GM23248 (cell line): ENCODE measurements at places on chromosomes 2 and 18.

GRCh38 chr2:237625216-237625705, 2.1 kb upstream of the LRRFIP1 start:
- no peak for DNase-seq

DNA sequence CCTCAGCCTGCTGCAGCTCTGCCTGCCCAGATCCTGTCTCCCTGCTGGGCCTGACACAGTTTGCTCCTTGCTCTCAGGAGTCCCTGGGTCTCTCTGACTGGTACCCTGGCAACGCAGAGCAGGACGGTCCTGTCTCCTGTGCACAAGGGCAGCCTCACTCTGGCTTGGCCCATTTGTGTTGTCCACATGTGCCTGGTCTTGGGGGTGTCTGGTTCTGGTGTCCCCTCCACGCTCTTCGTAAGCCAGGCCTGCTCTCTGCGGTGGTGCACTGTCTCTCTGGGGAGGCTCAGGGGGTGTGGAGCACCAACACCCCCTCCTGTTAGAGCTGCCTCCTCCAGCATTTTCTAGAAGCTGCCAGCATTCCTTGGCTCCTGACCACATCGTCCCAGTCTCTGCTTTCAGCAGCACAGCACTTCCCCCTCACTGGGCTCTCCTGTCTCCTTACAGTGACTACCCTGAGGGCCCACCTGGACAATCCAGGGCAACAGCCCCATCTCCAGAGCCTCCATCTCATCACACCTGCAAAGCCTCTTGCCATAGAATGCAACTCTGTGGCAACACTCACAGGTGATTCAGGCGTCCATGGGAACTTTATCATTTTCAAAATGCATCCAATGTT, 235.6 kb upstream of the HS6ST1 start:
- DNase-seq: no peak

- DNase-seq: peak; percentile 99
Observed at GRCh38 chr18:76459687-76460350, 35.2 kb downstream of the ZNF516 start.

- peak; percentile 63 for DNase-seq
Observed at GRCh38 chr2:237603718-237604362, 13.3 kb upstream of the RAB17 start.

- DNase-seq: no peak
Observed at GRCh38 chr2:10144771-10145518, 22.4 kb downstream of the RRM2 start.

GRCh38 chr2:158776231-158776630, 18.9 kb upstream of the DAPL1 start:
- no peak for DNase-seq

- peak; percentile 81 for DNase-seq
Observed at GRCh38 chr2:88671786-88672427, 19.6 kb upstream of the RPIA start.

DNA sequence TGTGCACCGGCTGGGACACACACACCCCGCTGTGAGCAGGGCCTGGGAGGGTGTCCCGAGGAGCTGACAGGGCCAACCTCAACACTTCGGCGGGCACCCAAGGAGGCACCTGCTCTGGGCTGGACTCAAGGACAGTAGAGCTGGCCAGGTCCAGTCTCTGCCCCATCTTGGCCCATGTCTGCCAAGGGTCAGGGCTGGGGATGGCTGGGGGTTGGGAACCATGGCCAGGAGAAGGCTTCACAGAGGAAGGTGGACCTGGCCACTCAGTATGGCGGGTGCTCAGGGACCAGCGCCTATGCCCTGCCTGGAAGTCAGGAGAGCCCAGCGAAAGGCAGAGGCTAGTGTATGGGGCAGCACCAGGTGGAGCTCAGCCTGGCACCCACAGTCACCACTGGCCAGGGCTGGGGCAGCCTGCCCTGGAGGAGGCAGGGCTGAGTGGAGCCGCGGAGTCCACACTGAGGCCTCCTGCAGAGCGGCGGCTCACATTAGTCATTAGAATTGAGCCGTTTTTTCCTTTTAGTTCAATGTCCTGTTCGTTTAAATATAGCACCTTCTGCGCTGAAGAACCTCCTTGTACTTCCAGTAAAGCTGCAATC, 4.2 kb downstream of the ERFE start:
- DNase-seq: peak; percentile 63

DNA sequence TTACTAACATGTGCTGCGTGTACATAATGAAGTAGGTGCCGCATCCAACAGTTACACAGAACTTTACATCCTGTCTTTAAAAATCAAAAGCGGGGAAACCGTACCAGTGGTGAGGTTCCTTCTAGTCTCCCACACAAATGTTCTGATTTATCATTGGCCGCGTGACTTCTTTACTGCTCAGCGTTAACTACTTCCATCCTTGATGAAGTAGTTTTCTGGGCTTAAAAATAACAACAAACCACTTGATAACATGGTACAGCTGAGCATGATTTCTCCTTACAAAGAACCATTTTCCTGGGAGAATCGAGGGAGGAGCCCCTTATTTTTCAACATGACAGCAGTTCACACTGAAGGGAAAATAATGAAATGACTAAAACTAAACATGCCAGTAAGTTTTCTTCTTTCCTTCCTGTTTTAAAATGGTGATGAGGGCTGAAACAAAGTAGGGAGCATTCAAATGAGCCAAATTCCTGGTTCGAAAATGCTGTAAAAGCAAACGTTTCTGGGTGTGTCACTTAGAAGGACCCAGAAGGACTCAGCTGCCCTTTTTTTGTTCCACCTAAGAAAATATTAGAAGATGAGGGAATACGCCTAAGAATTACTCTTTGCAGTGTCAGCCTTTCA, 9.9 kb downstream of the EMILIN2 start:
- DNase-seq: peak; percentile 54

DNA sequence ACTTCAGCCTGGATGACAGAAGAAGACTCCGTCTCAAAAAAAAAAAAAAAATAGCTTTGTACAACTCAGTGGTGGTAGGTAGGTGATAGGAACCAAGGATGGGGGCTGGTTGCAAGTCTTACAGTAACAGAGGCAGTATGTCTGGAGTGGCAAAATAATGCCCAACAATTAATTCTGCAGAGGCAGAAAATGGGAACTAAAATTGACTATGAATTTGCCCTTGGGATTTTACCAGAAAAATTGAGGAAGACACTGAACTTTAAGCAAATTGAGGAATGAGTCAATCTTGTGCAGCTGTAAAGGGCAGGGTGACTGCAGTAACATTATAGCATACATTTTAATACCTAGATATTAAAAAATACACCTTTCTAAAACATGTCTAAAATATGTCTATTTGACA, 292.1 kb upstream of the FBXO11 start:
- no peak for DNase-seq

DNA sequence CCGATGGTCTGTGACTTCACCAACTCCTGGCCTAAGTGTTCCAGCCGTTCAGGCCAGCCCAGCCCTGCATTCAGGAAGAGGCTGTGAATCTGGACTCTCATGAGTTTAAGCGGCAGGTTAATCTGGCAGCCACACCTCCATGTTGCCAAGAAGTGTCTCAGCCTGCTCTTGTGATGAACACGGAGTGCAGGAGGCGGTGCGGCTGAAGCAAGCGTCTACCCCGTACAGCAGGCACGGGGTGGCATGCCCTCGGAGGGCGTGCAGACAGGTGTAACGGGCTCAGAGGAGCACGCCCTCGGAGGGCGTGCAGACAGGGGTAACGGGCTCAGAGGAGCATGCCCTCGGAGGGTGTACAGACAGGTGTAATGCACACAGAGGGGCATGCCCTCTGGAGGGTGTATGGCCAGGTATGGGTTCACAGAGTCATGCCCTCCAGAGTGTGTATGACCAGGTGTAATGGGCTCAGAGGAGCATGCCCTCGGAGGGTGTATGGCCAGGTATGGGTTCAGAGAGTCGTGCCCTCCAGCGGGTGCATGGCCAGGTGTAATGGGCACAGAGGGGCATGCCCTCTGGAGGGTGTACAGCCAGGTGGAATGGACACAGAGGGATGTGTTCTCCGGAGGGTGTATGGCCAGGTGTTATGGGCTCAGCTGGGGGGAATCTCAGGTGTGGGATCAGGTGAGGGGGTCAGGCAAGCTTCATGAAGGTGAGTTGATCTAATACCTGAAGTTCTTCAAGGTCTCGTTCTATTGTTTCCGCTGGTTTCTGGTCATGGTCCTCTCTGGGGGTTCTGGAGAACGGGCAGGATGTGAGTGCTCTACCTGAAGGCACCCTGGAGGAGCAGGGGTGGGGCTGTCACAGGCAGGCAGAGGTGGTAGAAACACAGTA, 22.6 kb downstream of the CROCC2 start:
- DNase-seq: no peak

DNA sequence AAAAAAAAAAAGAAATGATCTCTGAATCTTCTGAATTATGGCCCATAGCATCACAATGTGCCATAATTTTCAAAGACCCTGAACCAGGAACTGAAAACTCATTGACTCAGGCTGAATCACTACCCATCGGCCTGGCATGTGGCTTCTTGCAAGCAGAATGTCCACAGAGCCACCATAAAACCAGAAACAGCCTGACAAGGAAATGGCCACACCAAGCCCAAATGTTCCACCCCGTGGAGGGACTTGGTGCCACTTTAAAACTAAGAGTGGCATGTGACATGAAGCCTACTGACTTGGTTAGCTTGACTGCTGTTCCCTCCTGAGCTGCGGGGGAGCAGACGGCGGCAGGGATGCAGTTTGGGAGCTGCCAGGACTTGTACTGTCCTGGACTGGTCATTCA, 71.2 kb upstream of the RBM44 start:
- peak; percentile 66 for DNase-seq

- no peak for DNase-seq
Observed at GRCh38 chr18:37698508-37699040, 133.0 kb upstream of the CELF4 start.

GRCh38 chr18:24246143-24246542, 107.3 kb downstream of the CABYR start:
- DNase-seq: no peak

GRCh38 chr18:25351777-25352628, at the start of gene ZNF521:
Gene ZNF521, minus strand, starts transcription at chr18:25352166. Its CDS starts 1,220 bp downstream, at chr18:25350946.
- DNase-seq: peak; percentile 91
